ENCODE measurements at places on chromosomes 7 and 10. TPM values are rescaled to one million over a fixed set of nuclear protein-coding genes. Genes with fewer than 3 reads are reported as not detected.

LIPJ gene
- total RNA-seq: under 0.01 TPM

ACTR3C gene
- total RNA-seq: 5.5 TPM

TAF5 gene
- 5.0 TPM for total RNA-seq

MBL2 gene
- total RNA-seq: not detected

VIPR2 gene
- total RNA-seq: not detected

IL6 gene
- 3.1 TPM for total RNA-seq

SPAM1 gene
- total RNA-seq: not detected

AKR1C2 gene
- total RNA-seq: 256 TPM

CASD1 gene
- 8.2 TPM for total RNA-seq

HOGA1 gene
- 0.34 TPM for total RNA-seq

LOXL4 gene
- total RNA-seq: 2.0 TPM

TCAF2 gene
- 0.34 TPM for total RNA-seq

NPSR1 gene
- total RNA-seq: not detected

CALN1 gene
- not detected for total RNA-seq

GPR26 gene
- under 0.01 TPM for total RNA-seq

C10orf53 gene
- total RNA-seq: not detected

ADCK2 gene
- 53.1 TPM for total RNA-seq

PRF1 gene
- not detected for total RNA-seq

CHST15 gene
- total RNA-seq: 31.5 TPM

OR6V1 gene
- not detected for total RNA-seq

PRTFDC1 gene
- 2.1 TPM for total RNA-seq

DGKI gene
- under 0.01 TPM for total RNA-seq

DNAAF5 gene
- 8.9 TPM for total RNA-seq

IFT22 gene
- 16.3 TPM for total RNA-seq

ATRNL1 gene
- total RNA-seq: under 0.01 TPM

ZNF680 gene
- 6.5 TPM for total RNA-seq

GDF2 gene
- not detected for total RNA-seq

CPED1 gene
- total RNA-seq: 0.50 TPM

TMEM270 gene
- not detected for total RNA-seq
